ENCODE measurements at places on chromosomes 5 and 9.

GRCh38 chr5:147713550-147714295 lies 68.8 kb downstream of the JAKMIP2 start:
- no peak for DNase-seq

DNA sequence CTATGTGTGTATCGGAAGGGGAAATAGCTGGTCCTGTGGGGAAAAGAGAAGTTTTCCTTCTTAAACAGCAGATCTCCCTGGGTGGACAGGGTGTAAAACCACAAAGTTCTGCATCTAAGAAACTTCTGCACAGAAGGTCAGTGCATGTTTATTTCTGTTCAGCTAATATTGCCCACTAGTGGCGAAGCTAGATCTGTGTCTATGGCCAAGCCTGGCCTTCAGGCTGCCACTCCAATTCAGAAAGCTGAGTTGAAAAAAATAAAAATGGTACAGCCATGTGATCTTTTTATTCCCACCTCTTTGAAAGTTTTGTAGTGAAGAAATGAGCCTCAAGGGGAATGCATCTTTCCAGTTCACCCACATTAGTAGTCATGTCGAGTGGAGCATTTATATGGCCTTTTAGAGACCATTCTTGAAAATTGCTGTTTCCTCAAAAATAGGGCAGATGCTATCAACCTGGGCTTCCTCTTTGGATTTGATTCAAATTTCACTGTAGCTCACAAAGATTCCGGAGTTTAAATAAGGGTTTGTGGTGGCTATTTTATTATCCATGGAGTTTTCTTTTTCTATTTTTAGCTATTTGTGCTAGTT lies 488.0 kb downstream of the PRELID2 start:
- no peak for DNase-seq

DNA sequence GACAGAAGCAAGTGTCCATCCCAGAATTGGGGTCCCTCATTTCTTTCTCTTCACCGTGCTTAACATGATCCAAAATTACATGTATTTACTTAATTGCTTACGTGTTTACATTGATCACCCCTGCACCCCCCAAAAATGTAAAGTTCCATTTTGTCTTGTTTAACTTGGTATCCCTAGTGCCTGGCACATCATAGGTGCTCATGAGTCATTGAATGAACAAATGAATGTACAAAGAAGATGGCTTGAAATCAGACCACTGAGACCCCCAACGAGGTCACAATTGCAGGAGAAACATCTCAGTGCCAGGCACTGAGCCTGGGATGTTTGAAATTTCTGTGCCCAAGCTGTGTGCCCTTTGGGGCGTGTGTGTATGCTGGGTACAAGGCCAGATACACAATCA lies 45.2 kb upstream of the NDFIP1 start:
- no peak for DNase-seq

GRCh38 chr5:95941756-95942155 lies 19.9 kb downstream of the ELL2 start:
- no peak for DNase-seq

DNA sequence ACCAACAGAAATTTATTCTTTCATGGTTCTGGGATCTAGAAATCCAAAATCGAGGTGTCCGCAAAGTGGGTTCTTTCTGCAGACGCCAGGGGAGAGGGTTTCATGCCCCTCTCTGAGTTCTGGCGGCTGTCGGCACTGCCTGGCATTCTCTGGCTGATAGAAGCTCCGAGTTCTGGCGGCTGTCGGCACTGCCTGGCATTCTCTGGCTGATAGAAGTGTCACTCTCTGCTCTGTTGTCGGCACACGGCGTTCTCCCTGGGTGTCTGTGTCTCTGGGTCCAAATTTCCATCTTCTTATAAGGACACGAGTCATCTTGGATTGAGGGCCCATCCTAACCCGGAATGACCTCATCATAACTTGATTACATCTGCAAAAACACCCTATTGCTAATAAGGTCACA lies 7.6 kb downstream of the GFI1B start:
- DNase-seq: no peak
